ENCODE measurements at places on chromosomes 5 and 9.

DNA sequence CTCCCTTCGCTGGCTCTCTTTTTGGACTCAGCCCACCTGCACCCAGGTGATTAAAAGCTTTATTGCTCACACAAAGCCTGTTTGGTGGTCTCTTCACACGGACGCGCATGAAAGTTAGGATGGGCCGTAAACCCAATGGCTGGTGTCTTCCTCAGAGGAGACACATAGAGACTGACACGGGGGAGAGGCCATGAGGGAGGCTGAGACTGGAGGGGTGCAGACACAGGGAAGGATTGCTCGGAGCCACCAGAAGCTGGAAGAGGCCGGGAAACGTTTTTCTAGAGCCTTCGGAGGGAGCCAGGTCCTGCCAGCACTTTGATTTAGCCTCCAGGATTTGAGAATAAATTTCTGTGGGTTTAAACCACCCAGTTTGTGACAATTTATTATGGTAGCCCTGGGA, 274.9 kb downstream of the AGTPBP1 start:
- DNase-seq: no peak

DNA sequence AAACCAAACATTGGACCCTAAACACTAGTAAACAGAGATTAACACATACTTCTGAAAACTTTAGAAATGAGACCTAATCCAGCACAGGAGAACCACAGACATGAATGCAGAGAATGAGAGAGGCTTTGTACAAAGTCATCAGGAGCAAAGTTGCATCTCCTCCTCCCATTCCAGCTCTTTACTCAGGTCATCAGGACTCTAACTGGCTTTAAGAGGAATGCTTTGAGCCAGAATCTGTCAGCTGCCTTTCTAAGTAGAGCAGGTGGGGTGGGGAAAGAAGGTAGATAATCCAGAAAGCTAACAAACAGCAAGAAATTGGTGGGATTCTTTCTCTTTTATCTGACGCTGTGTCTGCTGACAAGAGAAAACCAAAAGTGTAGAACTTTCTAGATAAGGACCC, 582.7 kb upstream of the DMAC1 start:
- no peak for DNase-seq

DNA sequence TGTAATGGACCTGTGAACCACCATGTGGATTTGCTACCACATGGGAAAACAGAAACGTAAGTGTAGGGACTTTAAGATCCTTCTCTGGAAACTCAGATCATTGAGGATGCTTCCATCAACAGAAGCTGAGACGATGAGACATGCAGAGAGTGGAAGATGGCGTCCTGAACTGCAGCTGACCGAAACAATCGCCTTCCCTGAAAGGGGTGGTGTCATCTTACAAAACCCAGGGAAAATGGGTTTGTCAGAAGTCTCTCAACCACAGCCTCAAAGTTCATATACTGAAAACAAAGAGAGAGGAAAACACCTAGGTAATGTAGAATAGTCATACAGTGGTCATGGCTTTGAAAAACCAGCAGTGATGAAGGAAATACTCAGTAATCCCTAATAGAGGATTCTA, 6.6 kb upstream of the PTPN3 start:
- DNase-seq: no peak

- no peak for DNase-seq
Measured at GRCh38 chr9:126371007-126371870, 44.6 kb downstream of the MVB12B start.

DNA sequence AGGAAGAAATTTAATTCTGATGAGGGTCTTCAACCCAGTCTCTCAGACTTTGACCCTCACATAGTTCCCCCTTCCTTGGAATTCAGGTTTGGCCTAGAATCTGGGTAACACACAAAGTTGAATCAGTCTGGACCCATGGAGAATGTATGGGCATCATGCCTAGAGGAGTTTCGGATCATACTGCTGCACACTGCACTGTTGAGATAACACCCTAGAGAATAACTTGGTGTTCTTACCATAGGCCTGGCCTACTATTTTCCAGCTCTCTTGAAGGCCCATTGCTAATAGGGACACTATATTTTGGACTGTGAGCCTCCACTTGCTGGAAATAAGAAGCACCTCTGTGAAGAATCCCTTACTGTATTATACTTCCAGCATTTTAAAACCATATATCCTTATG, 413.5 kb downstream of the PLK2 start:
- DNase-seq: no peak

GRCh38 chr9:6811436-6811835, 53.7 kb downstream of the KDM4C start:
- no peak for DNase-seq

GRCh38 chr5:83184534-83184933, 107.2 kb downstream of the XRCC4 start:
- DNase-seq: no peak

GRCh38 chr5:90792725-90793124, 234.1 kb downstream of the ADGRV1 start:
- DNase-seq: no peak

DNA sequence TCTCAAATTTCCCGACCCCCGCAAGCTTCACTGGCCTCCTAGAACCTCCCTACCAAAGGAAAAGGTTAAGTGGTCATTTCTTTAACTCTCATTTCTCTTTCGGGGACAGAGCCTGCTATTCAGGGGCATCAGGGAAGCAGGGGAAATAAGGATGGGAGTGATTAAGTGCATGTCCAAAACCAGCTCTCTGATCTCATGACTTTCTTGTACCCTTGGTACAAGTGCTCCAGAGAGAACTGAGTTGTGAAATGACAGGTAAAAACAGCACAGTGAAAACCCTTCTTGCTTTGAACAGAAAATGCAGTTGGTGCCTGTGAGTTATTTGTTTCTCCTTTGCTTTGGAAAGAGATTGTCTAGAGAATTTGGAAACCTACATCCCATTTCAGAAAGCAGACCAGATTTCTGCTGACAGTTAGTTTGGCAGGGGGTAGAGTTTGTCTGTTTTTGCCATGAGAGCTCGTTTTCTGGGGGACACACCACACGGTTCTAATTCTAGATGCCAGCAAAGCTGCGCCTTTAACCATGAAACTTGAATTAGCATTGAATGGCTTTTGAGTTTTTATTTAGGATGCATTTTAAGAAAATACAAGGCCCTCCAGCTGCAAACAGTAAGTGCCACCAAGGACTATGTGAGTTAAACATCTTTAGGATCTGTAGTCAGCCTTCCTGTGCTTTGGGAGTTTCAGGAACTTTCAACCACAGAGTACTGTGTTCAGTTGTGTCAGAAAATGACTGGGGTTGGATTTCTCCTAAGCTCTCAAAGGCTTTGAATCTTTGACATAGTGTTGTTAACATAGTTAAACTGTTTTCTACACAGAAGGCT, 161.7 kb upstream of the LHFPL2 start:
- DNase-seq: no peak

DNA sequence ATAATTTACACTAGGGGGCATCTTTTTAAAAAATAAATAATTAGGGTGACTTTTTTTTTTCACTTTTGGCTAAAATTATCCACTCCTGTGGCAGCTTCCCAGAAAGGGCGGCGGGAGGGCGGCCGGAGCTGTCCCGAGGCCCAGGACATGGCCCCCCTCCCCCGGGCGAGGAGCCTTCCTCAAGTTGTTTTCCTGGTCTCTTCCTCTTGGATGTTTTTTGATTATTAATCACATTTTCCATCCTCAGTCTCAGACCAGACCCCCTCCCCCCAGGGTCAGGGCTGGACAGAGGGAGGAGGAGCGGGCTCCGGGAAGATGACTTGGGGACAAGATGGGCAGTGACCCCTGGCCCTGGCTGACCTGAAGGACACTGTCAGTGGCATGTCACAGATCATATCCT, 4.7 kb upstream of the CNTFR start:
- no peak for DNase-seq

DNA sequence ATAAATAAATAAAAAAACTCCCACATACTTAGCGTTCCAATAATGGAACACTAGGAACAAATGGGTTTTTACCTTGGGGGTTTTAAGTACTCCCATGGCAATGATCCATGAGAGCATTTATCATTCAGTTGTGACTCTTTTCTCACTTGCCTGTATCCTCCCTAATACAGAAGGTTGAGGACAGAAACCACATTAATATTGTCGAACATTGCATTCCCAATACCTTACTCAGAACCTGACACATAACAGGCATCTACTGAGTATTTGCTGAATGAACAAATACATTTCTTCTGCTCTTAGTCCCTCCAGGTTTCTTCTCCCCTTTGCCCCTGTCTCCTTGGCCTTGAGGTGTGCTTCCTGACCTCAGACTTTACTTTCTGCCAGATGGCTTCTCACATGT, 175.9 kb downstream of the CEMIP2 start:
- no peak for DNase-seq

GRCh38 chr9:33446240-33446945, 1.0 kb downstream of the AQP3 start:
- DNase-seq: peak; percentile 63

DNA sequence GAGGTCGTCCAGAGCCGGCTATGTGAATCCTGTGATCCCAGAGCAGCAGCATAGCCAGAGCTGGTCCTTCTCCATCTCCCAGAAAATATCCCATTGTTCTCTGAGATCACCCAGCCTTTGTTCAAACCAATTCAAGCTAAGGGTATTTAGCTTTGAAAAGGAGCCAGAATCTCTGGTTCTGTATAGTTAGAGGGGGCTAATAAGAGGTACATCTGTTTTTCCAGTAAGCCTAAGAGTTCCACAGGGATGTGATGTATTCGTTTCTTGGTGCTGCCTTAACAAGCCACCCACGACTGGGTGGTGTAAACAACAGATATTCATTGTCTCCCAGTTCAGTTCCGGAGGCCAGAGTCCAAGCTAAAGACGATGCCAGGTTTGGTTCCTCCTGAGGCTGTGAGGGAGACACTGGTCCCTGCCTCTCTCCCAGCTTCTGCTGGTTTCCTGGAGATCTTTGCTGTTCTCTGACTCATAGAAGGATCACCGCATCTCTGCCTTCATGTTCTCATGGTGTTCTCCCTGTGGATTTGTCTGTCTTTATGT, 344.8 kb downstream of the MTRR start:
- no peak for DNase-seq

GRCh38 chr9:12812710-12813109, 37.9 kb downstream of the LURAP1L start:
- no peak for DNase-seq

DNA sequence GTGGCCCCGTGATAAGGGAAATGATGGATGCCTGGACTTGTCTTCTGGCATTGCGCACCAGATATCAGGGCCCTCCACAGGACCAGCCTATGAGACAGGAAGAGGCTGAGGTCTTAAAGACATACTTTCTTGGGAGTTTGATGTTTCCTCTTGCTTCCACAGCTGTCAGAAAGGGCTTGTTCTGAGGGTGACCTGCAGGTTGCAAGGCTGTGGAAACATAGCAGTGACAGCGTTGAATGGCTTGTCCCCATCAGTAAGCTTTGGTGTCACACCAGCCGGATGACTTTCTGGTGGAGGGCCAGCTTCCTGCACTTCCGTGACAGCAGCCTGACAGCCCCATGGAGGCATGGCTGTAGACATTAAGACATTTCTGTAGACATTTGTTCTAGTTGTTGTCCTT, 143.2 kb downstream of the C9orf152 start:
- no peak for DNase-seq

DNA sequence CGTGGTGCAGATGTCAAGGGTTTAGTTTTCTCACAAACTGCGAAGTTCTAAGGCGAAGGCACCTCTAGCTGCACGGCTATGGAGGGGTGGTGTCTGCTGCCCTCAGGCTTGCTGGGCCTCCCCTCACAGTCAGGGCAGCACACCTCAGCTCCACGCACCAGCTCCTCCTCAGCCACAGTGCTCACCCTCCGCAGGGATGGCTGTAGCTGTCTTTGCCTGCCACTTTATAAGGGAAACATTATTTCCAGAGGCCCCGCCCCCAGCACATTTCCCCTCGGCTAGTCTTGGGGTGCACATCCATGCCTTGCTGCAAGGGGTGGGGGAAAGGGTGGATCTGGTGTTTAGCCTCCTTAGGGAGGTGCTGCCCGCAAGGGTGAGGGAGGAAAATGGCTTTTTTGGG, 154.6 kb downstream of the TRIO start:
- no peak for DNase-seq

GRCh38 chr5:15727375-15727774, 227.4 kb downstream of the FBXL7 start:
- no peak for DNase-seq

- DNase-seq: no peak
Measured at GRCh38 chr5:142924135-142924883, 154.1 kb downstream of the ARHGAP26 start.

- DNase-seq: no peak
Measured at GRCh38 chr9:28792716-28793115, 1219.4 kb upstream of the C9orf72 start.

DNA sequence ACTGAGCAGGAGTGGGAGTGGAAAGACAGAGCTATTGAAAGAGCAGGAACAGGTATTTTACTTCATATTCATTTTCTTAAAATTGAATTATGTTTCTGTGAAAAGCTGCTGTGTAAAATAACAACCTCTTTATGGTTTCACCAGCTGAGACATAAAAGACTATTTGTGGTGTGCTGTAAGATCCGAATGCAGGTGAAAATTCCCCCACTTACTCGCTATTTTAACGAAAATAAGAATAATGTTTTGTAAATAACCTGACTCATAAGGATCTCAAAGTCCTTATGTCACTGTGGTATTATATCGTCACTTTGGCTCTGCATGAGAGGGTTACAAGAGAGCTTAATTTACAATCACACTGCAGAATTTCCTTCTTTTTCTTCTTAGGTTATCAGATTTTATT, 65.3 kb upstream of the NFIB start:
- DNase-seq: no peak

DNA sequence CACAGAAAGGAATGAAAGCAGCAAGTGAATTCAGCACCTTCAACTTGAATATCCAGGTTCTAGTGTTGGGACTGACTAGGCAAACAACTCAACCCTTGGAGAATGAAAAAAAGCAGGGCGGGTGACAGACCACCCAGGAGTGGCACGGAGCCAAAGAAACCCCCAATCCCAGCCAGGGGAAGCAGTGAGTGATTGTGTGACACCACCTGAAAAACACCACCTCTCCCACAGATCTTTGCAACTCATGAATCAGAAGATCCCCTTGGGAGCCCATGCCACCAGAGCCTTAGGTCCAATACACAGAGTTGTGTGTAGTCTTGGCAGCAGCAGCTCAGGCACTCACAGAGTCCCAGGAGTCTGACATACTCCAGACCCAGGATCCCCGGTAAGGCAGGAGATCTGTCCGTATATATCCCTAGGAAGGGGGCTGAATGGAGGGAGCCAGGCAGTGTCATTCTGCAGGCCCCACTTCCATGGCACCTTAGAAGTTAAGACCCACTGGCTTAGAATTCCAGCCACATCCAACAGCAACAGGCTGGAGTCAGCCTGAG, 22.1 kb upstream of the ROR2 start:
- no peak for DNase-seq

- DNase-seq: no peak
Measured at GRCh38 chr5:5521029-5521428, 98.6 kb downstream of the ICE1 start.

DNA sequence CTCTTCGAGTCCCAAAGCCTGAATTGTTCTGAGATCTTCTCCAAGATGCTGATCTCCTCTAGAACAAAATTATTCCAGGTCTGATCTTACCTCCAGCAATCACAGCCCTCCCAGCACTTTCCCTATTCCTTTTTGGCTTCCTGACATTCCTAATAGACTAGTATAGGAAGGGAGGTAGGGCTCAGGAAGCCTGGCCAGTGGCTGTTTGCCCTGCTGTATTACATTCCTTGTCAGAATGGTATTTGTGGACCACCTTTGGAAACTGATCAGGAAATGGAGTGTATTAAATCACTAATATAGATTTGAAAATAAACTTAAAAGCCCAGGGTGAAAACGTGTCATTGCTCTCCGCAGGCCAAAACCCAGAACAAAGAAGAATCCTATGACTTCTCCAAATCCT, 74.3 kb upstream of the ENTREP1 start:
- no peak for DNase-seq

All from activated T-cell treated with anti-CD3 and anti-CD28 coated beads, Interleukin-2, amount 50 U/mL, for 1 hour (primary cell).